ENCODE measurements at places on chromosomes 5 and 9.

- DNase-seq = no peak
Observed at GRCh38 chr9:100485196-100485595, 12.2 kb downstream of the TMEFF1 start.

GRCh38 chr9:119611565-119611964 lies 242.3 kb upstream of the BRINP1 start:
- DNase-seq = no peak

DNA sequence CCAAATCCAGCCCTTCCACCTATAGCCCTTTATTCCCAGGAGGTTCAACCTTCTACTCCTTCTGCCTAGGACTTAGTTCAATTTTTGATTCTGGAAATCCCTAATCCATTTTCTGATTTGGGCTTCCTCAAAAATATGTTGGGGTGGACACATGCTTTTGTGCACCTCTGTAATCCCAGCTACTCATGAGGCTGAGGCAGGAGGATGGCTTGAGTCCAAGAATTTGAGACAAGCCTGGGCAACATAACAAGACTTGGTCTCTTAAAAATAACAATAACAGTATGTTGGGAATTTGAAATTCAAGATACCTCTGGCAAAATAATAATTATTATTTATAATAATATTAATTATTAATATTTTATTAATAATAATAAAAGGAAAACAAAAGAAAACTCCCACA lies 188.7 kb upstream of the TLE4 start:
- no peak for DNase-seq

- no peak for DNase-seq
Observed at GRCh38 chr5:126535856-126536545, 59.0 kb downstream of the ALDH7A1 start.

DNA sequence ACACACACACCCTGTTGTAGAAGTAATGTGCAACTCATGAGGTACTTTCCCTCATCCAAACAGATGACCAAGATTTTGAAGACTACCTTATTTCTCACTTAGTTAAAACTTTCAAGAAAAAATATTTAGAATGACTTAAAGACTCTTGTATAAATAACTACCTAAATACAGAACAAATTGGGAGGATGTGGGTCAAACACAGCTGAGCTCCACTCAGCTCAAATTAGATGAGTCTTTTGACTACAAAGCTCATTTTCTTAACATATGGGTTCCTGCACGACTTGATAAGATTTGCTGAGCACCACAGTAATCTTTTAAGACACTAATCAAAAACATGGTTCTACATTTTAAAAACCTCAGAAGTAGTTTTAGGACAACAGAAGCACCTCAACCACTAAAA lies 8.9 kb downstream of the MTX3 start:
- DNase-seq = no peak

- peak; percentile 27 for DNase-seq
Observed at GRCh38 chr5:5492087-5492933, 69.8 kb downstream of the ICE1 start.

DNA sequence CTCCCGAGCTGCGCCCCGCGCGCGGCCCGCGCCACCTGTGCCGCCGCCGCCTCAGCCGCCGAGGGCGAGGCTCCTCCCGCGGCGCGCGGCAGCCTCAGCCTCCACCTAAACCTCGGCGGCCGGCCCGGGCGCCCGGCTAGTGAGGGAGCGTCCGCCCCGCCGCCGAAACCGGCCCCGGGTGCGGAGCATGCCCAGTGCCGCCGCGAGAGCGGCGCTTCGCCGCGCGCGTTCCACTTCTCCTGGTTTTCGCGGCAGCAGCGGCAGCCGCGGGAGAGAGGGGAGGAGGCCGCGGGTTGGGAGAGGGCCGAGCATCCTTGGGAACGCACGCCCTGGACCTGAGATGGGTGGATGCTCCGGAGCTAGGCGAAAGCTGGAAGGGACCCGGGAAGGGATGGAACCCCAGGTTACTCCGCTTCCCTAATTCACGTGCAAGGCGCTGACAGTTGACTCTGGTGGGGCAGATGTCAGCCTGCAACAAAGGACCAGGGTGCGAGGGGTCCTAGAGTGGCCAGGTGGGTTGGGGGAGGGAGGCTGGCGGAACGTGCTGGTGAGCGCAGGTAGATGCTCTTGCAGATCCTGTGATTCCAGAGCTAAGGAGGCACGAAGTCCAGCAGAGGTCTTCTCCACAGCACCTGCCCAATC lies at the start of gene CTNND2:
TSS of gene CTNND2 (minus strand) at position 182 of the 642 bp plus-strand sequence. CDS start 593 bp downstream, outside the sequence.
- DNase-seq = no peak

DNA sequence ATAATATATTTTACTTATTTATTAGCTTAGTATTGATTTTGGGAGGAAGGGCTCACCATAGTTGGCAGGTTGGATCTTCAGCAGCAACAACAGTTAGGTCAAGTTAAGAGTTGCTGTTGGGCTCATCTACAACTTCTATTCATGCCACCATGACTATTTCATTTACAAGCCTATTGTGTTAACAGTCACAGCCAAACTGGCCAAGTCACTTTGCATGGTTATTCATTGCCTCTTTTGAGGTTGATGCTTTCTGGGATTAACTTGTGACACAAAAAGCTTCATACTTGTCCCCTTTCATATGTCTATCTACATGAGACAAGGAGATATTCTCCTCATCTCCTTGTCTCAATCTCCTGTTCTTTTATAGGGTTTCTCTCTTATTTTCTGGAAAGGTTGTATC lies 98.3 kb downstream of the WDR70 start:
- DNase-seq = no peak

DNA sequence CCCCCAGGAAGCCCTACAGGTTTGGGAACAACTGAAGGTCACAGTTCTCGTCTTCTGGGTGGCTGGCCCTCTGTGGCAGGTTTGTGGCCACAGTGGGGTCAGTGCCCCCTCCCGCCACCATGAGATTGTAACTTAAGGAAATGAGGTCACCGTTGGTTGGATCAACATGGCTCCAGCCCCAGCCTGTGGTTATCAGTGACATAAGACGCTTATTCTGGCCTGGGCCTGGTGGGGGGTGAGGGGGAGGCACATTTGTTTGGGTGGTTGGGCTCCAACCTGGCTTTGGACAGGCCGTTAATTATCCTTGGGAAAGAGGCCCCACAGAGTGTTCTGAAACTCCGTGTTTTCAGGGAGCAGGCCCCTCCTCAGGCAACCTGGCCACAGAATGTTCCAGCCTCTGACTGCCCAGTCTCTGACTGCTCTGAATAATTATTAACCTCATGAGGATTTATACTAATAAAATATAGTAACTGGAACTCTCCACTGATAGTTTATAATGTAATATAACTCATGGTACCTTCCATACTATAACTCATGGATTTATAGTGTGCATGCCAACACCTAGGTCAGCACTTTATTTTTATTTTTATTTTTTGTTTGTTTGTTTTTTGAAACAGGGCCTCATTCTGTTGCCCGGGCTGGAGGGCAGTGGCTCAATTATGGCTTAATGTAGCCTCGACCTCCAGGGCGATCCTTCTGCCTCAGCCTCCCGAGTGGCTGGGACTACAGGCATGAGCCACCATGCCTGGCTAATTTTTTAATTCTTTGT lies 58.0 kb upstream of the RPL26L1 start:
- DNase-seq = no peak

GRCh38 chr5:80594810-80595209 lies 24.7 kb upstream of the ANKRD34B start:
- DNase-seq = no peak

DNA sequence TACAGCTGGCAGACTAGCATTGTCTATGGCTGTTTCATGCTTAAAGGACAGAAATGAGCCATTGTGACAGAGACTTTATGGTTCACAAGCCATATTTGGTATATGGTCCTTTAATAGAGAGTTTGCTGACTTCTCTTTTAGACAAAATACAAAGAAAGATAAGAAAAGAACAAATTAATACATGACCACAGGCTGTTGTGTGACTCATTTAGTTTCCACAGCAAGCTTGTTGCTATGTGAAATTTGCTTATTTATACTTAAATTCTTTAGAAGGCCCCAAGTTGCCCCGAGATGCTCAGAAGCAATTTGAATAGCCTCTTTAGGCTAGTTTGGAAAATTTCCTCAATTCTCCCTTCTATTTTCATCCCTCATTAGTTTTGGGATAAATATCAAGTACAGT lies 315.3 kb upstream of the RPS23 start:
- DNase-seq = no peak

DNA sequence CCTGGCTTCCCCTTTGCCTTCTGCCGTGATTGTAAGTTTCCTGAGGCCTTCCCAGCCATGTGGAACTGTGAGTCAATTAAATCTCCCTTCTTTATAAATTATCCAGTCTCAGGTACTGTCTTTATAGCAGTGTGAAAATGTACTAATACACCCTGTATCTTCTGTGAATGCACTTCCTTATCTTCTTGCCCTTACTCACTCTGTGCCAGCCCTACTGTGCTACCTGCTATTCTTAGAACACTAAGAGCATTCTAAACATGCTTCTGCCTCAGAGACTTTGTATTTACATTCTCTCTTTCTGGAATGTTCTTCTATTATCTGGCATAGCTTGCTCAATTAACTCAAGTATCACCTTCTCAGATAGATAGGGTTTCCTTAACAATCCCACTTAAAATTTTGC lies 164.4 kb upstream of the EDIL3 start:
- DNase-seq = no peak

DNA sequence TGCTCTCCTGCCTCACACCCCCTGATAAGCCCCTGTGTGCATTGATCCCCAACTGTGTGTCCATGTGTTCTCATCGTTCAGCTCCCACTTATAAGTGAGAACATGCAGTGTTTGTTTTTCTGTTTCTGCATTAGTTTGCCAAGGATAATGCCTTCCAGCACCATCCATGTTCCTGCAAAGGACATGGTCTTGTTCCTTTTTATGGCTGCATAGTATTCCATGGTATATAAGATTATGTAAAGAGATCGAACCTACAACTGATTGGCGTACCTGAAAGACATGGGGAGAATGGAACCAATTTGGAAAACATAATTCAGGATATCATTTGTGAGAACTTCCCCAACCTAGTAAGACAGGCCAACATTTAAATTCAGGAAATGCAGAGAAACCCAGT lies 32.4 kb downstream of the ANKRD33B start:
- no peak for DNase-seq

GRCh38 chr5:38535248-38535750 lies 21.1 kb downstream of the LIFR start:
- DNase-seq = no peak
